ENCODE measurements at places on chromosomes 3 and 15. TPM values are rescaled to one million over a fixed set of nuclear protein-coding genes. Genes with fewer than 3 reads are reported as not detected.

The SEMA6D gene
- total RNA-seq = 7.1 TPM

The SKOR1 gene
- total RNA-seq = 0.10 TPM

The IL5RA gene
- not detected for total RNA-seq

The TIGIT gene
- total RNA-seq = not detected

The AVEN gene
- 27.3 TPM for total RNA-seq

The REC114 gene
- not detected for total RNA-seq

The PAQR5 gene
- total RNA-seq = 8.9 TPM

The TGM4 gene
- 0.35 TPM for total RNA-seq

The CGGBP1 gene
- total RNA-seq = 81.8 TPM

The CKMT1A gene
- total RNA-seq = not detected

The NXPE3 gene
- 32.0 TPM for total RNA-seq

The SAXO2 gene
- under 0.01 TPM for total RNA-seq

The XCR1 gene
- total RNA-seq = not detected

The NTRK3 gene
- total RNA-seq = not detected

Measured in renal cortical epithelial cell (primary cell).